Activated CD8-positive, alpha-beta T cell treated with anti-CD3 and anti-CD28 coated beads for 36 hours (primary cell): ENCODE measurements at places on chromosomes 7 and 10.

GRCh38 chr7:111368381-111369065 lies 193.8 kb downstream of the IMMP2L start:
- DNase-seq: no peak

GRCh38 chr7:327233-327931 lies 37.4 kb downstream of the FOXL3 start:
- no peak for DNase-seq

- DNase-seq: no peak
Measured at GRCh38 chr7:20408467-20408826, 77.7 kb downstream of the ITGB8 start.

GRCh38 chr7:26777385-26777784 lies 87.0 kb downstream of the SKAP2 start:
- DNase-seq: no peak

- DNase-seq: no peak
Measured at GRCh38 chr7:45713669-45714520, 139.7 kb downstream of the ADCY1 start.

- no peak for DNase-seq
Measured at GRCh38 chr7:142355328-142355727, 97.5 kb upstream of the PRSS58 start.

DNA sequence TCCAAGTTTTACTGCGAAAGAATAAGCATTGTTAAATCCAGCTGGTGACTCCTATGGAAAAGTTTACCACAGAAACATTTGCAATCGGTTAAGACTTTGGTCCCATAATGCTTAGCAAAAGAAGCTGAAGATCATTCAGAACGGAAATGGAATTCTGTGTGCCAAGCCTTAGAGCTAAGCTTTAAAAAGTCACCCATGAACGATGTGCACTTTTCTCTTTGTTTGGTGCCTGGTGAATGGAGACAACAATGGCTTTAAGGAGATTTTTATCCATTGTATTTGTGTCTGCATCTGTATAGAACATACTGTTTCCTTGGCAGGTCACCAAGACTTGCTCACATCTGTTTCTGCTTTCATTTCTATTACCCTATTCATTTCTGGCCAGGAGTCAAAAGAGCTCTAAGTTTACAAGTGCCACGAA lies 26.3 kb upstream of the COL1A2 start:
- DNase-seq: no peak
